KG1 (cell line): ENCODE measurements at places on chromosomes 1 and 21.

GRCh38 chr1:221089273-221089672, 210.0 kb downstream of the HLX start:
- DNase-seq: no peak

DNA sequence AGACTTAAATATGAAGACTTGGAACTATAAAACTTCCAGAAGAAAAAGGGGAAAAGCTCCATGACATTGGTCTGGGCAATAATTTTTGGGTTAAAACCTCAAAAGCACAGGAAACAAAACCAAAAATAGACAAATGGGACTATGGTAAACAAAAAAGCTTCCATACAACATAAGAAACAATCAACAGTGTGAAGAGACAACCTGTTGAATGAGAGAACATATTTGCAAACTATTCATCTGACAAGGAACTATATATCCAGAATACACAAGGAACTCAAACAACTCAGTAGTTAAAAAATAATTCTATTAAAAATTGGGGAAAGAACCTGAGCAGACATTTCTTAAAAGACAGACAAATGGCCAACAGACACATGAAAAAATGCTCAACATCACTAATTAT, 192.7 kb upstream of the ZNHIT6 start:
- DNase-seq: no peak

DNA sequence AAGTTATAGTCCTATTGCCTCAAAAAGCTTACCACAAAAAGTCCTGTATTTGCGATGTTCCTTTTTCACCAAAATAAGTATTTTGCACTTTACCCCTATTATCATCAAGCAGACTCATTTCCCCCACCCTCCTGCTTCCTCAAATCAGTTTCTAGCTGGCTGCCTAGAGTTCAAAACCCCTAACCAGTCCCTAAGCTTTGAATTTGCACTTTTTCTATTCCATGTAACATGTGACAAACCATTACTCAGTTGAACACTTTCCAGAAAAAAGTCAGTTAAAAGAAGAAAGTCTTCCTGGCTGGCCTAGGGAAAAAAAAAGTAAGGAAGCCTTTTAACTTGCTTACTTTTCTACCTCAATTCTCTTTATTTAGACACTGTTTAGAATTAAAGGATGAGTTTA, 8.2 kb downstream of the CEP170 start:
- no peak for DNase-seq

GRCh38 chr21:25717491-25718147, 17.1 kb downstream of the ATP5PF start:
- no peak for DNase-seq

GRCh38 chr1:169326261-169326955, 41.2 kb downstream of the NME7 start:
- peak; percentile 64 for DNase-seq

- DNase-seq: no peak
Observed at GRCh38 chr1:34606504-34606903, 148.3 kb upstream of the GJB5 start.

- DNase-seq: peak; percentile 11
Observed at GRCh38 chr1:219945795-219946194, 17.4 kb upstream of the SLC30A10 start.

GRCh38 chr1:110291241-110292030, 47.7 kb upstream of the RBM15 start:
- no peak for DNase-seq

- DNase-seq: no peak
Observed at GRCh38 chr1:178323067-178323466, 173.7 kb downstream of the CLEC20A start.

DNA sequence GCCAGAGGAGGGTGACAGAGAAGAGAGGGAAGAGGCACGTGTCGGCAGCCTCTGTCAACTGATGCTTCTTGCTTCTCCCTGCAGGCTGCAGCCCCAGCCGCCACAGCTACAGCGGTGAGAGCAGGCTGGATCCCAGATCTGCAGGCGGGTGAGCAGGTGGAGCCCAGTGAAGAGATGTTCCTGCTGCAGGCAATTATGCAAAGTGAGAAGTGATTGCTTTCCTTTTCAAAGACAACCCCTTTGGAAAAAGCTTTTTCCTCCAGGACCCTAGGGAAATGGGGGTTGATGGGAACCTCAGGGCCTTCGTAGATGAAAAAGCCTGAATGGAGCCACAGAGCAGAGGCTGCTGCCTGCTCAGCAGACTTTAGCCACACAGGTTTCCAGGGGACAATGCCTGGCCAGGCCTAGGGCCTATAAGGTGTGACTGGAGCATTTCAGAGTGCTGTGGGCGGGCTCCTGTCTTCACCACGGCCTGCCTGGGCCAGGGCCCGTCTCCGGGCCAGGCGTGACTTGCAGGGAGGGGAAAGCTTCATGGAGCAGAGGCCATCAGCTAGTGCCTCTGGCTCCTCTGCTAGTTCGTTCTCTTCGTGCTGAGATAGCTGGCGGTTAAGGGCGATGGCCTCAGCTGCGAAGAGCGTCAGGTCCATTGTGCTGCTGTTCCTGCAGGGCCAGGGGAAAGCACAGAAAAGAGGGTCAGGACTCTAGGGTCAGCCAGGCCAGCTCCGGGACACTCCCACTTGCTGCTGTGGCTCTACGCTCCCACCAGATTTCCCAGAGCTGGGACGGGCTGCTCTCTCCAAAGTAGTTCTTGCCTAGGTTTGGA, 6.9 kb upstream of the KNCN start:
- DNase-seq: no peak

- no peak for DNase-seq
Observed at GRCh38 chr21:41743321-41744027, 23.4 kb downstream of the RIPK4 start.

DNA sequence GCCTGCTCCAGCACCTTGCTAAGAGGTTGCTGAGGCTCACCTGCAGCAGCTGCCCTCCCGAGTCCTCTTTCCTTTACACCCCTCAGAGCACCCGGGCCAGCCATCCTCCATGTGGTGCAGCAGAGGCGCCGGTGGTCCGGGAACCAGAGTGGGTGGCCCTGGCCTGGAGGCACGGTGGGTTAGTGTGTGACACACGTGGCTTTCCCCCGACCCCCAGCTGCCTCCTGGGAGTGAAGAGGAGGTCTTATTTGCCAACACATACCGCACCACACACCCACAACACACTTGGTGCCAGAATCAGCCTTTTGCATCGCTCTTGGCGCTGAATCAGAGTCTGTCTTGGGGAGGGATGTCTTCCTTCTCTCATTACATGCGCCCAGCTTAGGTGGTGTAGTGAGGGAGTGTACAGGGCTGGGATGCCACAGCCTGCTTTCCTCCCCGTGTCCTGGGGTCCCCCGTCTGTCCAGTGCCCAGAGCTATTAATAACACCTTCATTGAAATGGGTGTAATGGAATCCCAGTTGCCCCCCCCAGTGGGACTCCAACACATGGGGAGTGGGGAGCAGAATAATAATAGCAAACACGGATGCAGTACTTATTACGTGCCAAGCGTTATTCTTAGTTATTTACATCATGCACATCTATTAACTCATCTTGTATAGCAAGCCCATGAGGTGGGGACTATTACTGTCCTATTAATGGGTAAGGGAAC, 38.2 kb downstream of the MAPKAPK2 start:
- DNase-seq: no peak

DNA sequence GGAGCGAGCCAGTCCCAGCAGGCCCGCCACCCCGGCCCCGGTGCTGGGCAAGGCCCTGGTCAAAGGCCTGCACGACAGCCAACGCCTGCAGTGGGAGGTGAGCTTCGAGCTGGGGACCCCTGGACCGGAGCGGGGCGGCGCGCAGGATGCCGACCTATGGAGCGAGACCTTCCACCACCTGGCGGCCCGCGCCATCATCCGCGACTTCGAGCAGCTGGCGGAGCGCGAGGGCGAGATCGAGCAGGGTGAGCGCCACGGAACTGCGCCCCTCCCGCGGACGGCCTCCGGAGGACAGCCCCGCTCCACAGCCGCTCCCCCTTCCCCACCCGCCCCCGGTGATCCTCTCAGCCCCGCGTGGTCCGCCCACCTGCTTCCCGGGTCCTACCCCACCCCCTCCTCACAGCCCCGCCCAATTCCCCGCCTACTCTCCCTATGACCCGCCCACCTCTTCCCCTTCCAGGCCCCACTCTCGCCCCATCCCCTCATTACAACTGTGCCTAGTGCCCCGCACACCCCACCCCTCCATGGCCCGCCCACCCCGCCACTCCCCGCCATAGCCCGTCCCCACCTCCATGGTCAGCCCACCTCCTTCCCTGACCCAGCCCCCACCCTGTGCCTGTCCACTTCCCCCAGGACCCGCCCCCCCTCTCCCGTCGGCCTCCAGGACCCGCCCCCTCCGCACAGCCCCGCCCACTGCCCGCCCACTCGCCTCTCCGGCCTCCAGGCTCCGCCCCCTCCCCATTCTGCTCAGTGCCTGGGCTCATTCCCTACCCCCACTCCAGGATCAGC, 52.7 kb downstream of the VWA5B1 start:
- DNase-seq: no peak

DNA sequence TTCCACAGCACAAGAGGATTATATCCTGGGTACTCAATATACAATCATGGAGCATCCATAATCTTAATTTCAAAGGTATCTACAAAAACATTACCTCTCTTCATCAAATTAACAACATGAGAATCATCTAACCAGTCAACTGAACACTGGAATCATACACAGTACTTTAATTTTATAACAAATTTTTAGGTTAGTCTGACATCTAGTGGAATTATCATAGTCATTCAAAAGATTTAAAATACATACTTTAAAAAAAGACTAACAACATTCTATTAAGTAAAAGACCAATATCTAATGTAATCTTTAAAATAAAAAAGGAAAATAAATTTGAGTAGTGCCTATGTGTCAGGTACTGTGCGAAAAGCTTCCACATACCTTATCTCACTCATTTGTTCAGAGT, 16.8 kb upstream of the SH3GLB1 start:
- DNase-seq: no peak

- no peak for DNase-seq
Observed at GRCh38 chr1:14852291-14852690, 253.8 kb downstream of the KAZN start.

GRCh38 chr1:156074661-156075060, 7.6 kb downstream of the MEX3A start:
- DNase-seq: no peak

DNA sequence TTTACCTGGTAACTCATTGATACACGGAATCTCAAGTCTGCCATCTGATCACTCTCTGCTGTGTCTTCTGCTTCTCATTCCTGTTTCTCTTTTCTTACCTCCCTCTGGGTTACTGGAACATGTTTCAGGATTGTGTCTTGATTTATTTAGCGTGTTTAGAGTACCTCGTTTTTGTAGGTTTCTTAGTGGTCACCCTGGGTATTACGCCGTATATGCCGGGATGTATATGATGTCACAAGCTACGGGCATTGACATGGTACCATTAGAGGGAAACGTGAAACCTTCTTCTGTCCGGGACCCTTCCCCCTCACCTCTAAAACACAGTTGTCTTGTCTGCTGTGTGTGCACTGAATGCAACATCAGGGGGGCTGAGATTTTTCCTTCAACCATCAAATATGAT, 2.8 kb downstream of the ACTRT2 start:
- DNase-seq: no peak

DNA sequence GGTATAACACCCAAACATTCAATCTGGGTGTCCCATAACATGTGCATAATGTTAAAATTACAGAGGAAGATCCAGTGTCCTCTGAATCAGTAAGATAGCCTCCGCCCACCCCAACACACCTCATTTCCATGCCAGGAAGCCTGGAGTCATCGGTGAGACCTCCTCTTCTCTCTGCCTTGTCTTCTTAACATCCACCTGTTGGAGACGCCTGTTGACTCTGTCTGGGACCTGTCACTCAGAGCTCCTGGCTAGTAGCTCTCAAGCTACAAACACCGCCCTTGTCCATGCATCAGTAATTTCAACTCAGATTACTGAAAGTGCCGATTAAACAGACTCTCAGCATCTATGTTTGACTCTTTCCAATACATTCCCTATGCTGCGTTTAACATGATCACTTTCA, 27.4 kb downstream of the KCNJ15 start:
- no peak for DNase-seq

DNA sequence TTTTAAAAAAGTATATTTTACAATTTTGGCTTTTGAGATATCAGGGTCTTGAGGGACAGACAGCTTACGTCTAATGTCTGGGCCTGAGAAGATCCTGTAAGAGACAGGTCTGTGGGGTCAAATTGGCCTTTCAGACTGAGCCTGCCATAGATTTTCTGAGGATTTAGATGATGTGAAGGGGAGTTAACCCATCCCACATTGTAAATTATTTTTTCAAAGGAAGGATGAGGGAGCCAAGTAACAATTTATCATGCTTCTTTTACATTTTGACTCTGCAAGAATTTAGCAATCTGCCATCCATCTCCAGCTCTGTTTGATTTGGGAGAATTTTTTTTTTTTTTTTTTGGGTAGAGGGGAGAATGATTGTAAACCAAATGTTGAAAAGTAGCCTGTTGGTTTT, 160.9 kb downstream of the ROR1 start:
- DNase-seq: no peak

GRCh38 chr1:16971341-16972188, 8.9 kb downstream of the MFAP2 start:
- no peak for DNase-seq

DNA sequence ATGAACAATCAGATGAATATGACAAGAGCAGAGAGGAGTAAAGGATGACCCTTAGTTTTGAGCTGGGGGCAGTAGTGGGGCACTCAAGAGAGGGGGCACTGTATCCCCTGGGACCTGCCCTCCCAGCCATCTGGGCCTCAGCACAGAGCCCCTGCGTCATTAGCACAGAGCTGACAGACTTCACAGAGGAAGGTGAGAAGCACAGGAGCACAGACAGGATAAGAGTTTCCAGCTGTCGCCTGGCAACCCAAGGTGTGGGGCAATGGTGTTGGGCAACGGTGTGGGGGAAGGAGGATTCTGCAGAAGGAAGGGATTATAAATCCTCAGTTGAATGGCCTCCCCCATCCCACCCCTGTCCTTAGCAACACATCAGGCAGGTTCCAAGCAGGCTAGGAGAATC, 30.2 kb downstream of the RAB3B start:
- DNase-seq: no peak

DNA sequence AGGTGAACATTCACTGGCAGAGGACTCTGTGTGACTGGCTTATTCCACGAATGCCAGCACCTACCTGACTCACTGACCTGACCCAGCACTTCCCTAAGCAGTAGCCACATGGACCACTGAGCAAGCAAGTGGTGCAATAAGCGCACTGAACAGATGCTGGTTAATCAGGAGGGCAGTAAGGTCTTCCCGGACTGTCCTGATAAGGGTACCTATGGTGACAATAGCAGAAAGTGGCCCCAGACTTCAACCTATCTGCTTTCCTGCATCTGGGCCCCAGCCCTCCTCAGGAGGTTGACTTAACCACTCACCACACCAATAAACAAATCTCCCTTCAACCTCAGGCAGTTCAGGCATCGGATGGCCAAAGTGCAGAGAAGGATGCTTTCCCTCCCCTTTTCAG, 65.7 kb downstream of the SETD4 start:
- DNase-seq: no peak
